ENCODE measurements at places on chromosomes 7 and 10.

DNA sequence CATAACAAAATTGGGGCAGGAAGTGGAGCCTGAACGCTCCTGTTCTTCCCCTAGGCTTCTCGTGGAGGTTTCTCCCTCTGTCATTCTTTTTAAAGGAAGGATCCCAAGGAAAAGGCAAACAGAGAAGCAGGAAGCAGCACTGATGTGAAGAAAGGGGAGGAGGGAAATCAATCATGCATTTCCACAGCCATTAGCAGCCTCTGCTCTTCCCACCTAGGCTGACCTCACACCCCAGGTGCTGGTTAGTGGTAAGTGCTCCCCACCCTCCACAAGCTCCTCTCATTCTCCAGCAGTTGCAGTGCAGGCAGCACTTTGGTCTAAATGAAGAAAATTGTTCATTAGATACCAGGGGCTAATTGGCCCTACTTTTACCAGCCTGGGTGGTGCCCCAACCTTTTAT lies 2.6 kb downstream of the CRHR2 start:
- no peak for DNase-seq

DNA sequence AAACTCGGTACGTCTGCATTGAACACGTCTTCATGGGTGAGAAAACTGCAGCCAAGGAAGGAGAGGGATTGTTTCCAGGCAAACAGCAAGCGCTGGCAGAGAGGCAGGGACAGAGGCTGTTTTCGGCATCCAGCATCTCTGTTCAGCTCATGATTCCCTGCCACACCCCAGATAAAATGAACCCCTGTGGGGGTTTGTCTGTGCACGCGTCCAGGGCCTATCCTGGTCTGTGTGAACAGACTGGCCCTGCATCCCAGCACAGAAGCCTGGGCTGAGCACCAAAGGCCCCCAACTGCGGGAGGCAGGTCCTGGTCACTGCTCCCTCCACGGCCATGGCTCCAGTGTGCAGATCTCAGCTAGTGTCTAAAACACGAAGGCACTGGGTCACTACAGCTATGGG lies 83.3 kb upstream of the FAM20C start:
- no peak for DNase-seq

- DNase-seq: no peak
Measured at GRCh38 chr10:116511365-116511764, 34.4 kb upstream of the PNLIP start.

DNA sequence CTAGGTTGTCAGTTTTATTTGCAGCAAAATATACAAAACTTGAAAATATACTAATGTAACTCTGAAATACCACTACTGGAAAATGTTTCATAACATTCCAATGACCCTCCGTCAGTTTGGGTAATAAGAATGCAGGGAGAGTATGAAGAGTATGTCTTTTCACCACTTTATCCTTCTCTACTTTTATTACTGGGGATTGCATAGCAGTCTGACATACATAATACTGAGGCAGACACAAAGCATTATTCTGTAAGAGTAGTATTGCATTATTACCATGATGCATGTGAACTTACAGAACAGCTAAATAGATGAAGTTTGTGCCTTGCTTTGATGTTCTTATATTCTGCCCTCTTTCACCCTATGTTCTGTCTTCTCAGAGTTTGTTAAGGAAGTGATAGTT lies 151.8 kb upstream of the TPK1 start:
- DNase-seq: no peak

DNA sequence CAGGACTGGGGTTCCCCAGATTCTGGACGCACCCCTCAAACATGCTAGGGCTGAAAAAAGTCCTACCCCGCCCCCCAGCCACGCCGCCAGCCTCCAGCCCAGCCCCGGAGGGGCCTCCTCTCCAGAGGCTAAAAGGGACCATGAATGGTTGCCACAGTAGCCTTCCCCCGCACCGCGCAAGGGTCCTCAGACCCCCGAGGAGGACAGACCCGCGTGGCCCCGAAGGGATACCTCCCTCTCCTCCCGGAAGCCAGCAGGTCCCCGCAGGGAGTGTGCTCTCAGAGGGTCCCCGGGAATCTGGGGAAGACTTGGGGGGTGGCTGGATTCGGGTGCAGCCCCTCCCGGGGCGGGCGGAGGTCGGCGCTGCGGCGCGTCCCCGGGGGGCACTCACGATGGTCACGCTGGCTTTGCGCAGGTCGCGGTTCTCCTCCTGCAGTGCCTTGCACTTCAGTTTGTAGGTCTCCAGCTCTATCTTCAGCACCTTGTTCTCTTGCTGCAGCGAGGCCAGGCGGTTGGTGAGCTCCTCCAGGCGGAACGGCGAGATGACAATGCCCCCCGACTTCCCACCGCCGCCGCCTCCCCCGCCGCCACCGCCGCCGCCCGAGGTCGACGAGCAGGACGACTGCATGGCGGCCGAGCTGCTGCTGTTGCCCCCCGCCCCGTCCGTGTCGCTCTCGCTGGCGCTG lies 482 bp downstream of the CCDC6 start:
- DNase-seq: no peak
